HS-5 (cell line): ENCODE measurements at places on chromosomes 3 and 15.

DNA sequence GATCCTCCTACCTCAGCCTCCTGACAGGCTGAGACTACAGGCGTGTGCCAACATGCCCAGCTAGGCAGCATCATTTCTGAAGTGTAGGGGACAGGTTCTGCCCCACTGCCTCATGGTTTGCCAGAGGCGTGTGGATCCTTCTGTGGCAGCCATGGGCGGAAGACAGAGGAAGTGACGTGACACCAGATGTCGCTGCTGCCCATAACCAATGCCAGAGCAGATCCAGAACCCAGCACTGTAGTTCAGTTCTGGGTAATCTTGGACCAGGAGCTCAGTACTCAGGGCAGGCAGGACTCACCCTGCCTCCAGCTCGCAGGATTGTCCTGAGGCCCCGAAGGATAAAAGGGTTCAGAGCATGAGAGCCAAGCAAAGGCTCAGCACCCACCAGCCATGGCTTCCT, 8.2 kb downstream of the RBPMS2 start:
- no peak for DNase-seq

DNA sequence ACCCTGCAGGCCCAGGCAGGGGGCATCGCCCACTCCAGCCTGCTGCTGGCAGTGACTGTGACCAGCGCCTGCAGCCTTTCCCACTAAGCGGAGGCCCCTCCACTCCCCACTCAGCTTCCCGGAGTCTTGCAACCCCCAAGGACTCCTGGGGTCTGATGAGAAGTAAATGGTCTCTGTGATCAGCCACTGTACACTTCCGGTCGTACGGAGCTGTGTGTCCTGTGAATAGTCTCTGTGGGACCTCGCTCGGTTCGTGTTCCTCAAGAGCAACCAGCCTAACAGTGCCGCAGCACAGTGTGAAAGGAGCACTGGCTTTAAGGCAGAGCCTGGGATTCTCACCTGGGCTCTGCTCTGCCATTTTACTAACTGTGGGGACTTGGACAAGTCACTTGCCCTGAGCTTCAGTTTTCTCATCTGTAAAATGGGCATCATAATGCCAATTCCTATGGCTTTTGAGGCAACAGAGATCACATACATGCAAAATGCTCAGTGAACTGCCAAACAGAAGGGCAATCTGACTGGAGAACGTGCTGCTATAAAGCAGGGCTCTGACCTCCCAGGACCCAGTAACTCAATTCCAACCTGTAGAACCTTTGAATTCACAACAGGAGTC, 26.7 kb downstream of the TMEM43 start:
- DNase-seq = no peak

GRCh38 chr3:14806641-14807263, 12.0 kb upstream of the FGD5 start:
- no peak for DNase-seq

DNA sequence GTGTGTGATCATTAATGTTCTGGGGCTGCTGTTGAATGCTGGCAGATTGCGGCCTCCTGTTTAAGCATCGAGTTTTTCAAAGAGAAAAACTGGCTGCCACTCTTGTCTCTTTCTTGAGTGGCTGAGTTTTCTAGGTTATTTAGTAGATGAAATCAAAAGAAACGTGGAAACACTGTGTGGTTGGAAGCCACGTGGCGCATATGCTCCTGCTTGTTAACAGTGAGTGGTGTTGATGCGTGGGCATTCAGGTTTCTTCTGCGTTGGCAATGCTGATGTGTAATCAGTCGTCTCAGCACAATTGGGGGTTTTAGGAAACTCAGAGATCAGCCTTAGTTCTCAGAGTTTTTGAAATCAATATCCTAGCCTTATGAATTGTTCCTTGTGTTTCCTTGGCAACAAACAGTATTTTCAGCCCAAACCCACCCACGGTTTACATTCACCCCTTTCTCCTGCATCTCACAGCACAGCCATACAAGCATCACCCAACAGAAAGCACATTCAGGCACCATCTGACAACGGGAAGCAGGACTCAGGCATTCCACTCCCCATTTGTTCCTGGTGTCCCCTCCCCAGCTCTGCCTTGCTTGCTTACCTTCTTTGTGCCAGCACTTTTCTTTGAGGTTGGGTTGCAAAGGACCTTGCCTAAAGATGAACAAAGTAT, 74.7 kb downstream of the SEC22A start:
- no peak for DNase-seq

- DNase-seq = no peak
Measured at GRCh38 chr15:75029378-75030022, 6.1 kb downstream of the PPCDC start.

DNA sequence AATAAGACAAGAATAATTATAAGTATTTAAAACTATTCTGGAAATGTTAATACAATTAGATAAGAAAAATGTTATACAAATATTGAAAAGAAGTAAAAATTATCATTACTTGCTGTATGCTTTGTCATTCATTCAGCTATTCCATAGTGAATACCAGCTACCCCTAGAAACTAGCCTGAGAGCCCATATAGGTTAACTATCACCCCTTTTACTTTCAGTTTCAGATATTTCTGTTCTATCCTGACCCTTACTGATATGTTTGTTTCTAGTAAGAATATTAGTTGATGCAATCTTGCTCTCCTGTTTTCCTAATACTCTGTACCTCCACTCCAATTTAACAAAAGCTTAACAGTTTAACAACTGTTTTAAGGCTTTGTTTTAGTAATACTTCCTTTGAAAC, 31.6 kb downstream of the FAM227B start:
- no peak for DNase-seq

DNA sequence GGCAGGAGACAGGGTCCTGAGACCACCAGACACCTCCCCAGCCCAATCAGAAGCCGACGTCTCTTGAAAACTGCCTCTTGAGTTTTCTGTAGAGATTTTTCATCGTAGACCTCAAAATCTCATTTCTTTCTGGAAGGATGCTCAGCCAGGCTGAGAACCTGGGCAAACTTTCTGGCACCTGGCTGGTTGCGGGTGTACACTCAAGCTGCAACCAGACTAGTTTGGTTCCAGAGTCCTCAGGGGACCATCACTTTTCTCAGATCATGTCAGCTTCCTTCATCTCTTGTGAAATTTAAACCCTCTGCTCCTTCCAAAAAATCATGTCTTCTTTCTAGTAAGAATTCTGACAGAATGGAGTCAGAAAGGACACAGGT, 45.1 kb downstream of the CMTM7 start:
- DNase-seq = no peak

GRCh38 chr15:89551550-89551949, 23.7 kb upstream of the TICRR start:
- no peak for DNase-seq

GRCh38 chr3:101527906-101528305, 14.9 kb upstream of the SENP7 start:
- DNase-seq = no peak

- DNase-seq = no peak
Measured at GRCh38 chr3:24037971-24038370, 92.9 kb downstream of the NR1D2 start.

GRCh38 chr3:72738752-72739530, 109.3 kb downstream of the SHQ1 start:
- DNase-seq = no peak
